Activated CD4-positive, alpha-beta memory T cell treated with anti-CD3 and anti-CD28 coated beads for 36 hours (primary cell): ENCODE measurements at places on chromosomes 11 and 22. TPM values are rescaled to one million over a fixed set of nuclear protein-coding genes. Genes with fewer than 3 reads are reported as not detected.
A peak's percentile ranks its signal among the peaks of the same experiment; 100 is the strongest.

DNA sequence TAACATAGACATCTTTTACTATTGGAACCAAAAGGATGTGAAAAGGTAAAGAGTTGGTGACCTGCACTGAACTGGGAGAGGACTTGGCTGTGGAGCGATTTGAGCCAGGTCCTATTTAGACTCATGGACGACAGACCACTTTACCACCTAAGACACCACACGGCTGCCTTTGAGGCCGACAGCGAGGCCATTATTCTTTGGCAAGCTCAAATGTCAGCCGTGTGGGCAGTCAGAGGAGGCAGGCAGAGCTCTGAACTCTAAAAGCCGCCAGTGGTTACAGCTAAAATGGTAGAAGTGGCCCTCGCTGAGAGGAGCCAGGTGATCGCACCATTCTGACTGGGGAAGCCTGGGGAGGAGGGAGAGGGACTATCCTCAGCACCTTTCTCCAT is 50.5 kb downstream of the SCUBE1 start:
- H3K4me3 ChIP-seq: no peak overlapping the region
- no peaks in the 10 kb centered on the region for H3K4me1 ChIP-seq
- H3K27me3 ChIP-seq: no peaks in the 10 kb centered on the region
- no peak for DNase-seq

- no peak overlapping the region for H3K4me3 ChIP-seq
- H3K4me1 ChIP-seq: no peaks in the 10 kb centered on the region
- DNase-seq: peak; percentile 5
Measured at GRCh38 chr11:77202941-77203900, 75.2 kb downstream of the MYO7A start.

Gene MS4A3
- total RNA-seq: not detected

GRCh38 chr11:19499026-19499669 is 213.5 kb upstream of the NAV2 start:
- DNase-seq: no peak
- no peak overlapping the region for H3K4me3 ChIP-seq
- H3K36me3 ChIP-seq: no peaks in the 10 kb centered on the region
- no peak overlapping the region for H3K27ac ChIP-seq
- no peaks in the 10 kb centered on the region for H3K4me1 ChIP-seq
- peaks cover 3% of the 10 kb centered on the region for H3K27me3 ChIP-seq

DNA sequence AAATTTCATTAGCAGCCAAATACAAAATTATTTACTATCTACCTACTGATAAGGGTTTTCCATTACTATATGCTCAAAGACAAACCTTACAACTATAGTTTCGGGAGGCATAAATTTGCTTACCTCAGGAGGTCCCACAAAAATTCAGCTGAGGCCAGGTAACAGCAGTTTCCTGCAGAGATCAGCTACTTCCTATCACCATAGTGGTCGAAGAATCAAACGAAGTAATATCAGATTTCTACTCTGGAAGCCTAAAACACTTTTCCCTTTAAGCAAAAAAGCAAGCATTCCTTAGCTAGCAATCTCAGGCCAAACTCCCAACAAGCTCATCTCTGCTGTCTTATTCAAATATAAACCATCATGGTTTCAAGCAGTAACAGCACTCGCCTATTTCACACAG is 3.1 kb downstream of the NAP1L4 start:
- DNase-seq: no peak
- H3K36me3 ChIP-seq: peaks cover 41% of the 10 kb centered on the region
- H3K4me1 ChIP-seq: peaks cover 51% of the 10 kb centered on the region
- H3K27ac ChIP-seq: peak overlapping the region; percentile 100
- H3K4me3 ChIP-seq: peak overlapping the region; percentile 99

Gene SMIM35
- total RNA-seq: 0.40 TPM

DNA sequence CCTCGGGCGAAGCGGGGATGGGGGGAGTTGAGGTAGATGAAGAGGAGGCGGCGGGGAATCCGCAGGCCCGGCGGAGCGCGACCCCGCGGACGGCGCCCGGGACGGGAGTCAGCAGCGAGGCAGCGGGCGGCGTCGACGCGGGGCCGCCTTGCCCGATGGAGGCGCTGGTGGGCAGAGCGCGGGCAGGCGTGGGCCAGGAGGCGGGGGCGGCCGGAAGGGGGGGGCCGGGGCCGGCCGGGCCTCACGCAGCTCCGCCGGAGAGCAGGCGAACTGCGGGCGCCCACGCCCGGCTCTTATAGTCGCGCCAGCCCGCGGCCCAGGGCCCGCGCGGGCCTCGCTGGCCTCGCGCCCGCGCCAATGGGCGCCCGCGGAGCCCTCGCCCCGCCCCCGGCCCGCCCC is at the start of gene IGF2:
TSS of gene IGF2 (minus strand) at position 267 of the 399 bp plus-strand sequence. CDS start 3,866 bp downstream, outside the sequence.
- peak within 1 kb of the TSS; percentile 50 for H3K4me3 ChIP-seq
- no peak within 1 kb of the TSS for H3K27ac ChIP-seq
- H3K4me1 ChIP-seq: peaks cover 34% of the 10 kb centered on the region
- H3K36me3 ChIP-seq: no peaks in the 10 kb centered on the region
- no peak for DNase-seq

DNA sequence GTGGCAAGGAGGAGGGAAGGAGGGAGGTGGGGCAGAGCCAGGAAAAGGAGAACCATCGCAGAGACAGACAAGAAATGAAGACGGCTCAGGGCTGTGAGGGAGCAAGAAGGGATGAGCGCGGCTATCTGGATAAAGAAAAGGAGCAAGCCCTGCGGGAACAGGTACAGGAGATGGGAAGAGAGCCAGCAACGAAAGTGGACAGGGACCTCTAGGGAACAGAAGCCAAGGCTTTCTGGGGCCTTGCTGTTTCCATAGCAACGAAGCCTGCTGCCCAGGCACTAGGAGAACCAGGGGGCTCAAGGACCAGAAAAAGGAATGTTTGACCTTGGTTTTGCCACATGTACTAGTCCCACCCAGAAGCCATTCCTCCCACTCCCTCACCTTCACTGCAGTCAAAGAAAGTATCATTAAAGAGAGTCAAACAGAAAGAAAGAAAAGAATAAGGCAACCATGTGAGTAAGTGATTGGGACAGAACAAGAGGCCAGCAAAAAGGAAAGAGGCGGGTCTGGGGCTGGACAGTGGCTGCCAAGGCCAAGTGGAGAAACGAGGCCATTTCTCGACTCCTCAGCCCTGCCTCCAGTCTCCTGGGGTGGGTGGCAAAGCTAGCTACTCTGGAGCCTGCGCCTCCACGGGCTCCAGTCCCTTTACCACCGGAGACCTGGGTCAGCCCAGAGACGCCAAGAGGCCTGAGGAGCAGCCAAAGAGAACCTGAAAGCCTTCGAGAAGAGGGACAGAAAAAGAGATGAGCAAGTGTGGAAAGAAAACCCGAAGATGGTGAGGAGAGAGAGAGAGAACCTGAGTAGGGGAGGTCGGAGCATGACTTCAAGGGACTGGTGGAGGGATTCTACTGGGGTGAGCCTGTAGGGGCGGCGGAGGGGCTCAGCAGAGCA is 35.1 kb downstream of the NRXN2 start:
- H3K4me1 ChIP-seq: peaks cover 7% of the 10 kb centered on the region
- no peaks in the 10 kb centered on the region for H3K36me3 ChIP-seq
- no peak for DNase-seq
- no peak overlapping the region for H3K27ac ChIP-seq
- no peak overlapping the region for H3K4me3 ChIP-seq

GRCh38 chr22:29155966-29156365 is 49.7 kb upstream of the EMID1 start:
- no peak overlapping the region for H3K4me3 ChIP-seq
- H3K36me3 ChIP-seq: no peaks in the 10 kb centered on the region
- H3K27me3 ChIP-seq: peaks cover 29% of the 10 kb centered on the region
- H3K27ac ChIP-seq: no peak overlapping the region
- no peak for DNase-seq
- peaks cover 5% of the 10 kb centered on the region for H3K4me1 ChIP-seq

DNA sequence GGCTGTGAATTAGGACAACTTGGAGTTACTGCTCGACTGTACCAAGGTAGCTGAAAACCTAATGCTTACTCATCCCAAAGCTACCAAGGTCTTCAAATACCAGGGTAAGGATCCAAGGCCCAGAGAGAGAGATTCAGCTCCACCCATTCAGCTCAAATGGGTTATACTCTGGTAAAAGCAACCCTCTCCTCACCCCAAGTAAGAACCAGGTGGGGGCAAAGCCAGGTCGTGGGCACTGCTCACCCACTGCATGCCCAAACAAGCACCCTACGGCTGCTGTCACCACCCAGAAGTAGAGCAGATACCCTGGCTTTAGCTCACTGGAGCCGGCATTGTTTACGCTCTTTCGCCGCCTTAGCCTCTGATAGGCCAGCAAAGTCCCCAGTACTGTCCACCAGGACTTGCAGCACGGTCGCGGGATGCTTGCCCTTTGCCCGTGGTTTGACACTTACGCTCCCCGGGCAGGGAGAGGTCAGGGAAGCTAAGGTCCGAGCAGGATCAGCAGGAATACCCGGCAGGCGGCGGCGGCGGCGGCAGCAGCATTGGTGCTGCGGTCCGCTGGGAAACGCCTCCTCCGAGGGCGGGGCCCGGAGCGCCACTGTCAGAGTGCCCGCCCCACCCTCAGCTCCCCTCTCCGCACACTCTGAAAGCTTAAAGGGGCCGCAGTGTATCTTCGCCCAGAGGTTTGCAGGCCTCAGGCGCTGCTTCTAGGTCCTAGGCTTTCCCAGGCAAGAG is 19.6 kb downstream of the CKAP5 start:
- no peaks in the 10 kb centered on the region for H3K27me3 ChIP-seq
- DNase-seq: peak; percentile 69
- H3K27ac ChIP-seq: no peak overlapping the region
- H3K4me3 ChIP-seq: peak overlapping the region; percentile 48

GRCh38 chr11:1502168-1502953 is 15.8 kb upstream of the MOB2 start:
- H3K4me3 ChIP-seq: no peak overlapping the region
- H3K4me1 ChIP-seq: peaks cover 29% of the 10 kb centered on the region
- H3K27ac ChIP-seq: no peak overlapping the region

DNA sequence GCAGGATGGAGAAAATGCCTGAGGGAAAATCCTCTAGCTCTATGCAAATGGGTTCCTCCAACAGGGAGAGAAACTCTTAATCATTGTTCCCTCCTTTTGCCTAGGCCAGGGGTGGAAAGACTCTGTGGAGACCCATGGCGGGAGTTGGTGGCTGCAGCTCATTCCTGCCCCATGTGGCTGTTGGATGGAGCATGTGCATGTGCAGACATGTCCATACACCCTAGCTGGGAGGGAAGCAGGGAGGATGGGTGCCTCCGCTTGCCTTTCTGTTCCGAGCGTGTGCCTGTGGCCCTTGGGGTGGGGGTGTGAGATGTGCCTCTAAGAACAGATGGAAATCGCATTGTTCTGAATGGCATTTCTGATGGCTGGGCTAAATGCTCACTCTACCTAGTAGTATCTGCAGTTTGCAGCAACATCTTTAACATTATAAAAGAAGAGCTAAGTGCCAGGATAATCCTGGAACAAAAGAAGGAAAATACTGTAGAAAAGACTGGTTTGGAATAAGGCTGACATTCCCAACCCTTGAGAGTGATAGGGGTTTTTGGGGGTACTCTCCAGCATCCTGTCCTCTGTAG is 31.7 kb downstream of the METTL15 start:
- H3K27ac ChIP-seq: no peak overlapping the region
- H3K4me3 ChIP-seq: no peak overlapping the region
- peaks cover 46% of the 10 kb centered on the region for H3K36me3 ChIP-seq
- no peaks in the 10 kb centered on the region for H3K27me3 ChIP-seq

Gene MOV10L1
- total RNA-seq: not detected

Gene LARGE2
- 1.6 TPM for total RNA-seq

DNA sequence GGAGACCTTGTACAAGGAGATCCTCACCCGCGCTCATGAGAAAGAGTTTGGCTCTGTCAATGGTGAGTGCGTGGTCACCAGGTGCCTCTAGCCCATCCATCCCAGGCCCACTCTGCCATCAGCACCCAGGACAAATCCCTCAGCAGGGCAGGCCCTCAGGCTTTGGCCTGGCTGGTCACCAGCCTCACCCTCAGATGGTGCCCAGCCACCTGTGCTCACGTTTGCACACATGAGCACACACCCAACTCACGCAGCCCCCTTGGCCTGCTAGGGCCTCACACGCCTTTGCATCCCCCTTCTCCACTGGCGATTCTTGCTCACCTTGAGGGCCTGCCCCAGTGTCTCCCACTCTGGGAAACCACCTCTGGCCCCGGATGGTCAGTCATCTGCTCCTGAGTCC is 4.1 kb upstream of the RAB1B start:
- H3K36me3 ChIP-seq: peaks cover 24% of the 10 kb centered on the region
- H3K27ac ChIP-seq: no peak overlapping the region
- H3K4me3 ChIP-seq: no peak overlapping the region

DNA sequence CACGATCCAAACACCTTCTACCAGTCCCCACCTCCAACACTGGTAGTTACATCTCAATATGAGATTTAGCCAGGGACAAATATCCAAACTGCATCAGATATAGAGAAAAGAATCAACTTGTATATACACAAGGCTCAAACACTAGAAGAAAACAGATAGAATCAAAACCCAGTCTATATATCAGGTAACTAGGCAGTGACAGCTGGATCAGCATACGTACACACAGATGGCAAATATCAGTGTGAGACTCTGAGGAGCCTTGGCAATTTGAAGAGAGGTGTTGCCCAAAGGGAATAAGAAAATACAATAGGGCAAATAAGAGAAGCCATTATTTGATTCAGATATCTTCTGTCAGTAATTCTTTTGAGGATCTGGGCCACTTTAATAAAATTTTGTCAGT is 951.3 kb upstream of the CHORDC1 start:
- no peaks in the 10 kb centered on the region for H3K4me1 ChIP-seq
- H3K27ac ChIP-seq: no peak overlapping the region
- H3K27me3 ChIP-seq: no peaks in the 10 kb centered on the region
- no peak for DNase-seq
- no peak overlapping the region for H3K4me3 ChIP-seq
- no peaks in the 10 kb centered on the region for H3K36me3 ChIP-seq
